ENCODE measurements at places on chromosomes 11 and 22. TPM values are rescaled to one million over a fixed set of nuclear protein-coding genes. Genes with fewer than 3 reads are reported as not detected.

DNA sequence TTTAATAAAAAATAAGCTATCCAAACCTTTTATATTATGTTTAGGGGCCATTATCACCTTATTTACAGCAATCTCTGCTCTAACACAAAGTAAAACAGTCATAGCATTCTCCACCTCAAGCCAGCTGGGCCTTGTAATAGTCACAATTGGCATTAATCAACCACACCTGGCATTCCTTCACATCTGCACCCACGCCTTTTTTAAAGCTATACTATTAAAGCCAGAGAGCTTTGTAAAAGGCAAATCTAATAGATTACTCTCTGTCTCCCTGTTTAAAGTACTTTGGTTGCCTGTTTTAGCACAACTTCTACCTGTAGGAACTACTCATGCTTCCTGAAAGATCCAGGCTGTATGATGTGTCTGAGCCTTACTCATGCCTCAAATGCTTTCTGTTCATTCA is 113.1 kb downstream of the CSNK2A3 start:
- no peak for DNase-seq

- DNase-seq: no peak
These were observed 3.9 kb downstream of the CAPRIN1 start for GRCh38 chr11:34055218-34056000.

GRCh38 chr11:78066471-78066870 is 2.8 kb downstream of the THRSP start:
- DNase-seq: no peak

DNA sequence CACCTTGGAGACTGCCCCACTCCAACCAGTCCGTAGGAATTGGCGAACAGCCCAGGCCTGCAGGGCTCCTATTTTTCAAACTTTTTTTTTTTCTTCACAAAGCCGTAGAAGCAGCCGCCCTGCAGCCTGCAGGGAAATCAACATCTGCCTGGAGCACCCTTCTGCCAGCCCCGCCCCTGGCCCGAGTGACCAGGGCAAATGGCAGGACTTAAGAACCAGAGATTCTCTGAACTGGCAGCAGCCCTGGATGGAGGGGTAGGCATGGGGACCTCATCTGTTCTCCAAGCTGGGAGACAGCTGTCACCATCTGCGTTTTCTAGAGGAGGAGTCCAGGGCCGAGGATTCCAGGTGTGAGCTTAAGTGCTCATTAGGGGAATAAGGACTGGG is 5.6 kb downstream of the SCN2B start:
- no peak for DNase-seq

- DNase-seq: peak; percentile 80
These were observed 78.7 kb downstream of the PIWIL3 start for GRCh38 chr22:24695561-24696511.

DNA sequence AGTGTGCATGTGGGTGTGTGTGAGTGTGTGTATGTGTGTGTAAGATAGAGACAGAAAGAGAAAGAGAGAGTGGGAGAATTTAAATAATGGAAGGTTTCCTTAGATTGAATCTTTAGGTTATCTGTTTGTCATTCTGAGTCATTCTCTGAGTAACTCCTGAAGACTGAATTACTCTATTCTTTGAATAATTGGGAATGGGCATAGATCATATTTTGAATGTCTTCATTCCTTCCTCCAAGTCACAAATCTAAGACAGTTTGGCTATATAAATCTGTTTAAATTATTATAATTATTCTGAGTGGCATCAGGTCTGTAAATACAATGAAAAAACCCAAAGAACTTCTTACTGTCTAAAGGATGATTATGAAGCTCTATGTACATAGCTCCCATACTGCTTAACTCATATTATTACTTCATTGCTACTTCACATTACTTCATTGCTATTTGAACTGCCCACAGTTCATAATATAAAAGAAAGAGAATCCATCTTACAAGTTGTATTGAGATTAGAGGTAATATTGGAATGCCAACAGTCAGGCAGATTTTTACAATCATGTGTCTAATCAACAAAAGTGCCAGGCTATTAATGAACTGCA is 346.6 kb upstream of the CCDC179 start:
- no peak for DNase-seq

- no peak for DNase-seq
These were observed 54.6 kb downstream of the SLC36A4 start for GRCh38 chr11:93143186-93143585.

- no peak for DNase-seq
These were observed 28.4 kb downstream of the ZNF143 start for GRCh38 chr11:9489080-9489765.

DNA sequence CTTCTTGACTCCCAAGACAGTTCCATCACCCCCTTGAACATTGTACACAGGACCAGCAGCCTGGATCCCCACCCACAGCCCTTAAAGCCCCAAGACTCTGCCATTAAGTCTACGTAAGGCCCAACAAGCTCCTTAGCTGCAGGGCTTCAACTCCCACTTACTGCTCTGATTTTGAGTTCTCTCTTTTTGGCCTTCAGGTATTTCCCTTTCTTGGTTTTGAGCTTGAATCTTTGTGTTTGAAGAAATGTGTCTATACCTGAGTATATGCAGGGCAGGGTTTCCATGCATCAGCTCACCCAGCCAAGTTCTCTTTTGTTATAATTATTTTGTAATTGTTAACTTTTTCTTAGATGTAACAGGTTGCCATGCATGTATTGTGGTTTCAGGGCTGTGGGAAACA is 10.4 kb upstream of the MPEG1 start:
- no peak for DNase-seq

- no peak for DNase-seq
These were observed 942 bp upstream of the RPS6KA4 start for GRCh38 chr11:64357904-64358535.

DNA sequence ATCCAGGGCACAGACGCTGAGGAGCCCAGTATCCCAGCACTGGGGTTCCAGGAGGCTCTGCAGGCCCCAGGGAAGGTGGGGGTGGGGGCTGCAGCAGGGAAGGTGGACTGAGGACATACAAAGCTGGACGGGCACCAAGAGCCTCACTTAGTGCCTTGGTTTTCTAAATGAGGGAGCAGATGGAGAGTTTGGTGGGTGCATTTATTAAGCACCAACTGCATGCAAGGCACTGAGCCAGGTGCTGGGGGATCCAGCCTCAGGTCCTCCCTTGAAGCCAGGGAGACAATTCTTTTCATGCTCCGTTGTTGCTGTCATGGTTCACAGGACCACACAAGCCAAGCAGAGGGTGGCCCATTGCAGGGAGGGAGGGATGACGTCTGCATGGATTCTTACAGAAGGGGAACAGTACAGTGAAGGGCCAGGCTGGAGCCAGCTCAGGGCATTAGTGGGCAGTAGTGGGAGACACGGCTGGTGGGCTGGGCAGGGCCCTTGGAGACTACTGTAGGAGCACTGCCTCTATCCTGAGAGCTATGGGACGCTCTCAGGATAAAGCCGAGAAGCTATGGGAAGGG is 65.0 kb downstream of the MACROD1 start:
- no peak for DNase-seq

DNA sequence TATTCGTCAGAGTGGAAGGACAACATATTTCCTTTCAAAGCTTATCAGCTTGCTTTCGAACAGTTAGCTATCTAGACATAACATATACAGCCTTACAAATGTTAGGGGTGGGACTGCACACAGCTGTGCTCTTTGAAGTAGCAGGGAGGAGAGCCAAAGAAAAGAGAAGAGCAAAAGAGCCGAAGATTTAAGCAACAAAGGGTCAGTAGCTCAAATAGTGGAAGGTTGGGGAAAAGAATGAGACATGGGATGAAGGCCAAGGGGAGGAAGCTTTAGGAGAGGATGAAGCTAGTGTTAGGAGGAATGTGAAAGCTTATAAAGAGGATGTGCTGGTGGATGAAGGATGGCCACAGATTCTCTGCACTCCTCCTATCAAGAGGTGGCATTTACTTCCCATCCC is 31.8 kb upstream of the IGSF22 start:
- no peak for DNase-seq

- DNase-seq: peak; percentile 63
These were observed at the start of gene SAAL1 for GRCh38 chr11:18105802-18106574. Gene SAAL1, minus strand, starts transcription at chr11:18106082. Its CDS starts 41 bp downstream, at chr11:18106041.

DNA sequence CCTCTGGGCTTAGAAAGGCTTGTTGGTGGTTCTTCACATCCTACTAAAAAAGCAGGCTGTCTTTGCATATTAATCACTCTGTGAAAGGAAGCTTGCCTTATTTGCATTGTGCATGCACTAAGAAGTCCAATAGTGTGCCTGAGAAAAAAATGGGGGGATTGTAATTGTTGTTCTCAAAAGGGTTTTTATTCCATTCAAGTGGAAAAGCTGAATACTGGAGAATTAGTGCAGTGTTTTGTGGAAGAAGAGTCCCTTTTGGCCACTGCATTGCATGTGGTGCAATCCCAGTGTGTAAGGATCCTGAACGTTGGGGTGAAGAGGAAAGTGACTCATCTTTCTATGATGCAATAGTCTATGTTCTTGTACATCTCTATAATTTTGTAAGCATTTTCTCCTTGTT is 16.5 kb downstream of the NCAM1 start:
- DNase-seq: no peak

DNA sequence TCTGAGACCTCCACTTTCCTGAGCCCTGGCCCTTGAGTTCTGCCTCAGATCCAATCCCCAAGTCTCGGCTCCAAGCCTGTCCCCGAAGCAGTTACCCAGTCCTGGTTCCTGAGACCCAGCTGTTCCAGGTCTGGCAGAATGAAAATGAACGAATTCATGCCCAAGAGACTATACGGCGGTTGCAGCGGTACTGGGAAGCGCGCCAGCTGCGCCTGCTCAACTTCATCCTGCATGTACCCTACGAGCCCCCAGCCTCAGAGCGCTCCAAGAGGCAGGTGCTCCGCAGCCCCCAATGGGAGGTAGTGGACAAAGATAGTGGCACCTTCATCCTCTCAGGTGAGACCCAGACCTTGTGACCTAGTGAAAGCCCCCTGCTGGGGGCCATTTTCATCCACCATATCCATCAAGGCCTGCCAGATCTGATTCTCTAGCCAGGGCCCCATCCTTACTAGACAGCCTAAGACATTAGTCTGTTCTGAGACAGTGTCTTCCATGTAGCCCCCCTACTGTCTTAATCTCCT is 42.7 kb downstream of the DNHD1 start:
- no peak for DNase-seq

- DNase-seq: no peak
These were observed 5.4 kb upstream of the IGLL5 start for GRCh38 chr22:22882033-22882717.

GRCh38 chr22:47110817-47111443 is 348.5 kb downstream of the TBC1D22A start:
- DNase-seq: no peak

DNA sequence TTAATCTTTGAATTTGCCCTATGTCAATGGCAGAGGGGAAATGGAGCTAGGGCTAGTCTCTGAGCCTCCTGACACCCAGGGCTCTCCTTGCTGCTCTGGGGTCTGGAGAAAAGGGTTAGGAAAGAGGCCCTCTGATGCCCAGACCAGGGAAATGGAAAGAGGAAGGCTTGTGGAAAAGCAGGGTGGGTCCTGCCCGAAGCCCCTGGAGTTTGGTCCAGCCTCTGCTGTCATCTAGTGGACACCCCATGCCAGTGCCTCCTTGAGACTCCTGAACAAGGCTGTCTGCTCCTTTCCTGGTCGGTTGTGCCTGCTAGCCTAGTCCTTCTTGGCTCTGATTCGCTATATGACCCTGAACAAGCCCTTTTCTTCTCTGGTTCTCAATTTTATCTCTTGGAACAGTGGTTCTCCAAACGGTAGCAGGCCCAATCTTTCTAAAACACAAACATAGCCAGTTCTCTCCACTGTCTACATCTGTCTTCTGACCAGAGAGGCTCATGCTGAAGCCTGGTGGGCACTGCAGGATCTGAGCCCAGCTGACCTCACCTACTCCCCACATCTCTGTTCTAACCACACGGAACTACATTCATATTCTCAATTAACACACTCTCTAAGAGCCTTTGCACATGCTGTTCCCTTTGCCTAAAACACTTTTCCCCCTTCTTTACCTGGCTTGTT is 8.8 kb upstream of the PLA2G3 start:
- DNase-seq: peak; percentile 47

- no peak for DNase-seq
These were observed 89.5 kb downstream of the KCNQ1 start for GRCh38 chr11:2534134-2534956.

DNA sequence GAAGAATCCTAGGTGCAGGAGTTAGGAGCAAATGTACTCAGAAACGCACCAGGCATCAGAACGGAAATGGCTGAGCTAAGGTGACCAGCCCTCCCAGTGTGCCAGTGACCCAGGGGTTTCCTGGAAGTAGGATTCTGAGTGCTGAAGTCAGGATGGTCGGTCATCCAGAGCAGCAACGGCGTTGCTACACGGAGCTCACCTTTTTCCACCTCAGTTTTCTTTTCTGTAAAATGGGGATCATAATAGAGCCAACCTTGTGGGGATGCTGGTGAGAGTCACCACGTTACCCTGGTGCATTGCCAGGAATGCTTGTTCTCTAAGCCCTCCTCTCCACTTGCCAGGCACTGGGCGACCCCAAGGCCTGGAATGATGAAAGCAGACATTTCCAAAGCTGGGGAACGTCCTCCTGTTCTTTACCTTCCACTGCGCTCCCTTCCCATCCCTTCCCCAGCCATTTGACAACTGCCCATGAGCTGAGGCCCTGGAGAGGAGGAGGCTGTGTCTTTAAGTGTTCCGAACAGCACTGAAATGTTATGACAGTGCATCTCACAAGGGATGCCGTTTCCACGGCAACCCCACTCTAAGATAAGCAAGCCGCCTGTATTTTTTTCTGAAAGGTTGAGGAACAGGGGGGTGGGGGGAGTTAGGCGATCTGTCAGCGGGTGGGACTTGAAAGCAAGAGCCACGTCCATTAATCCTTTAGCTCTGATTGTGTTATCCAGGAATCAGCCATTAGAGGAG is 66.8 kb downstream of the TSPAN18 start:
- no peak for DNase-seq

DNA sequence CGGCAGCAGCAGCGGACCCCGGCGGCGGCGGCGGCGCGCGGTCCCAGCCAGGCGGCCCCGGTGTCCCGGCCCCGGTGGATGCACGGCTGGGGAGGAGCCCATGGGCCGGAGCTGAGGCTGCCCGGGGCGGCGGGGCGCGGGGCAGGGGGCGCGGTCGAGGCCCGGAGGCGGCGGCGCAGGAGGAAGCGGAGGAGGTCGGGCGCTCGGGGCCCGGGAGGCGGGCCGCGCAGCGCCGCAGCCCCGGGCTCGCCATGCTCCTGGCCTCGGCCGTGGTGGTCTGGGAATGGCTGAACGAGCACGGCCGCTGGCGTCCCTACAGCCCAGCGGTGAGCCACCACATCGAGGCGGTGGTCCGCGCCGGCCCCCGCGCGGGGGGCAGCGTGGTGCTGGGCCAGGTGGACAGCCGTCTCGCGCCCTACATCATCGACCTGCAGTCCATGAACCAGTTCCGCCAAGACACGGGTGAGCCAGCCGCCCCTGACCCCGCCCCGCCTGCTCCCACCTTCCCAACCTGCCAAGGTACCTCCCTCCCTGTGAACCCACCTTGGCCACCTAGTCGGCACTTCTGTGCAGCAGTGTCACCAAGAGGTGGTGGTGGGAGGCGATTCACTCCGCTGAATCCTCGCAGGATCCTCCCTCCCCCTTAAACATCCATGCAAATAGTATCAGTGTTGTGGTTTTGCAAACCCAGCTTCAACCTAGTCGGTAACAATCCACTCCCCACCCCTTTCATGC is 580 bp downstream of the DTX4 start:
- DNase-seq: no peak

The MEI1 gene
- polyA plus RNA-seq: 1.3 TPM

The RBFOX2 gene
- polyA plus RNA-seq: 118 TPM

The CAPRIN1 gene
- polyA plus RNA-seq: 288 TPM

The OR52I2 gene
- polyA plus RNA-seq: not detected

The CLCF1 gene
- polyA plus RNA-seq: 6.3 TPM

The F2 gene
- 0.19 TPM for polyA plus RNA-seq

The CFAP300 gene
- polyA plus RNA-seq: 6.2 TPM

The OR56A1 gene
- polyA plus RNA-seq: not detected

All from right renal pelvis (tissue), 4 donors.